ENCODE measurements at places on chromosomes 16 and 17.
A peak's percentile ranks its signal among the peaks of the same experiment; 100 is the strongest.

GRCh38 chr17:17134957-17135333, 71.2 kb downstream of the PLD6 start:
- DNase-seq, result peak; percentile 68

- DNase-seq, result no peak
These were observed 302.4 kb downstream of the SEC14L1 start for GRCh38 chr17:77442976-77443747.

- peak; percentile 42 for DNase-seq
These were observed 2.4 kb upstream of the USP36 start for GRCh38 chr17:78842881-78843565.

DNA sequence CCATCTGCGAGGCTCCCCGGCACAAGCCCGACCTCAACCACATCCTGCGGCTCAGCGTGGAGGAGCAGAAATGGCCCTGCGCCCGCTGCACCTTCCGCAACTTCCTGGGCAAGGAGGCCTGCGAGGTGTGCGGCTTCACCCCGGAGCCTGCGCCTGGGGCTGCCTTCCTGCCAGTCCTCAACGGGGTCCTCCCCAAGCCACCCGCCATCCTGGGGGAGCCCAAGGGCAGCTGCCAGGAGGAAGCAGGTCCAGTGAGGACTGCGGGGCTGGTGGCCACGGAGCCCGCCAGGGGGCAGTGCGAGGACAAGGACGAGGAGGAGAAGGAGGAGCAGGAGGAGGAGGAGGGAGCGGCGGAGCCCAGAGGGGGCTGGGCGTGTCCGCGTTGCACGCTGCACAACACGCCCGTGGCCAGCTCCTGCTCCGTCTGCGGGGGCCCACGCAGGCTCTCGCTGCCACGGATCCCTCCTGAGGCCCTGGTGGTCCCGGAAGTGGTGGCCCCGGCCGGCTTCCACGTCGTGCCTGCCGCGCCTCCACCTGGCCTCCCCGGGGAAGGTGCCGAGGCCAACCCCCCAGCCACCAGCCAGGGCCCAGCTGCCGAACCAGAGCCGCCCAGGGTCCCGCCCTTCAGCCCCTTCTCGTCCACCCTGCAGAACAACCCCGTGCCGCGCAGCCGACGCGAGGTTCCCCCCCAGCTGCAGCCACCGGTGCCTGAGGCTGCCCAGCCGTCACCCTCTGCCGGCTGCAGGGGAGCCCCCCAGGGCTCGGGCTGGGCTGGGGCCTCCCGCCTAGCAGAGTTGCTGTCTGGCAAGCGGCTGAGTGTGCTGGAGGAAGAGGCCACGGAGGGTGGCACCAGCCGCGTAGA, 13.1 kb upstream of the PRR35 start:
- DNase-seq, result peak; percentile 67

GRCh38 chr17:63546308-63547082, 3.8 kb upstream of the DCAF7 start:
- no peak for DNase-seq

GRCh38 chr16:78882751-78883150, 717.8 kb downstream of the MAF start:
- DNase-seq, result no peak

DNA sequence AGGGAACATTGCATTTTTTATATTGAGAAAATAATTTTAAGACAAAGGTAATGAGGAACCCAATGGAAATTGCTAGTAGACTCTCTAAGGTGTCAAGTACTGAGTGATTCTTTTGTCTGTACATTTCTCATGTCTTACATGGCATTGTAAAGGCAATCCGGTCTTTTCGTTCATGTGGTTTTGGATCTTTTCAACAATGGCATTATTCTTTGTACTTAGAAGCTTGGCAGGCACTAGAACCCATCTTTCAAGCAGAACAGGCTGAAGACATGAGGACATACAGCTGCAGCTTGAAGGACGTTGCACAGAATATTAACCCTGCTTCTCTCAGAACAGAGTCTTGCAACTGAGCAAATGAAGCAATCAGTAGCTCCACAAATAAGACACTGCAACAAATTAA, 231.5 kb upstream of the ZFHX3 start:
- DNase-seq, result no peak

GRCh38 chr17:3879186-3879585, 13.7 kb downstream of the CAMKK1 start:
- no peak for DNase-seq

DNA sequence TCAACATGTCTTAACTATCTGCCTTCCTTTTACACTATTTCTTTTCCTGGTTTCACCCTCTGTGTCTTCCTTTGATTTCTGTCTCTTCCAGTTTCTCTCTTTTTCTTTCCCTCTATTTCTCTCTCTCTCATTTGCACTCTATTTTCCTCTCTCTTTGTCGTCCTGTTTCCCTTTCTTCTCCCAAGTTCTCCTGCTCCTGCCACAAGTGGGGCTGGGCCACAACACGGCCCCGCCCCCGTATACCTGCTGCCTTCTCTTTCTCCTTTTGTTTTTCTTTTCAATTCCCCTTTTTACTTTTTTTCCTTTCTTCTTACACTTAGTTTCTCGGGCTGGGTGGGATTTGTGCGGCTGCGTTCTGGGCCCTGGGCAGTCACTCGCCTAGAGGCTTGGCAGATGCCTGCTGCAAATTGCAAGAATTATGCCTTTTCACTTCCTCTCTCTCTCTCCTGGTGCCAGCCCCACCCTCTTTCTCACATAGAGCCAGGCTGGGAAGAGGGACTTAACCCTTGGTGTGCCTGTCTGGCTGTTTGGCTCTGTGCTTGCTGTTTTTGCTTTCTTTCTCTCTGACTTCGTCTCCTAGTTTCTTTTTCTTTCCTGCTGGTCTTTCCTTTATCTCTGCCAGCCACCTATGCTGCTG, 2139.4 kb downstream of the TP53TG3F start:
- no peak for DNase-seq

Measured in NCI-H345 (cell line).